ENCODE measurements at places on chromosomes 3 and 15.

DNA sequence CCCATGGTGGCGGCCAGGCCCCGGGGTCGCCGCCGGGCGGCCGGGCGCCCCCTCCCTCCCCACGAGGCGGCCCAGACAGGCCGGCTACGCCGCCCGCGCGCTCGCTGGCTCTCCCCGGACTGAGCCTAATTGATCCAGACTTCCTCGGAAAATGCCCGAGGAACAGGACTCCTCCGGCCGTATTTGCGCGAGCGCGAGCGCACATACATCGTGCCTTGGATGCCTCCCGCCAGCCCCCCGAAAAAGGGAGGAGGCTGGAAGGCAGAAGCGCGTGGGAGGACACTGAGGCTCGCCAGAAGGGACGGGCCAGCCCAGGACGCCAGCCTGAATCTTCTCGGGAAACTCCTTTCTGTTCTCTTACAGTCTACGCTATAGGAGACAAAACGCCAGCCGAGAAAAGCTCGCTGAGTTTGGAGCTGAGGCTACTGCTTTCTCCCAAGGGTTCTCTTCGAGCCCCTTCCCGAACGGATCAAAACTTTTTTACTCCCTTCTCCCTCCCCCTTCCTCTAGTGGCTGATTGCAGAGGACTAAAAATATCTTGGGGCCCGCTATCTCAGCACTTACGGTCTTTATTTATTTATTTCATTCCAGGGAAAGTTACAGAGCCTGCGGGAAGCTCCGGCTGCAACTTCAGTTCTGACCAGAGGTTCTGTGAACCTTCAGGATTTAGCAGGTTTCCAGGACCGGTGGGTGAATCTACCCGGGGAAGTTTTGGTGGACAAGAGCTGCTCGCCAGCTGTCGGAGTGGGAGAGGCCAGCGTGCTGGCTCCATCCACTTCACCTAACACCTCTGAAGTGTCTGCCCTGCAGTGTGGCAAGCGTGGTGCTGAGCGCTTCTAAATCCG, at the start of gene PDZRN3:
PDZRN3 (minus strand) TSS at position 121 of the 845 bp plus-strand sequence.
- DNase-seq = no peak

DNA sequence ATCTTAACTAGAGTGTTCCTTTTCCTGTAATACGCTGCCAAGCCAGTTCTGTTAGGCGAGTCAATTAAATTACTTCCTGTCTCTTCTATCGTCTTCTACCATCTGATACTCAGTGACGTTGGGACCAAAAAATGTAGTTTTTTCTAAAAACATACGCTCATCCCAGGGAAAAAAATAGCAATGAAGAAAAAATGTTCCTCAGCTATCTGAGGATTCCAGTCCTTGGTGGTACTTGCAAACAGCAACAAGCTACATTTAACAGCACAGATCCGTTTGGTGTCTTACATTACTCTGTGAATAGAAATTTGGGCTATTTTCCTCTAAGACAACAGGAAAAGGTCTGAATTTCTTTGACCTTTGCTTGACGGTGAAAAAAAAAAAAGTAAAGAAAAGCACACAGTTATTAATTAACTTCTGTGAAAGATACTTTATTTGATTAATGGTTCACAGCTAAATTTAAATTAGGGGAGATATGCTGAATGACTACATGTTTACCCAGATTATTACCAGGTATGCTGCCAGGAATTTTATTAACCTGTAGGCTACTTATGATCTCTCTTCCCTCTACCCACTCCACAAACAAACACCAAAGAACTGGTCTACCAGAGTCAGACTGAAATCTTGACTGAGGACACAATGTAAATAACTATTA, 254.4 kb upstream of the ZPLD1 start:
- DNase-seq = no peak

DNA sequence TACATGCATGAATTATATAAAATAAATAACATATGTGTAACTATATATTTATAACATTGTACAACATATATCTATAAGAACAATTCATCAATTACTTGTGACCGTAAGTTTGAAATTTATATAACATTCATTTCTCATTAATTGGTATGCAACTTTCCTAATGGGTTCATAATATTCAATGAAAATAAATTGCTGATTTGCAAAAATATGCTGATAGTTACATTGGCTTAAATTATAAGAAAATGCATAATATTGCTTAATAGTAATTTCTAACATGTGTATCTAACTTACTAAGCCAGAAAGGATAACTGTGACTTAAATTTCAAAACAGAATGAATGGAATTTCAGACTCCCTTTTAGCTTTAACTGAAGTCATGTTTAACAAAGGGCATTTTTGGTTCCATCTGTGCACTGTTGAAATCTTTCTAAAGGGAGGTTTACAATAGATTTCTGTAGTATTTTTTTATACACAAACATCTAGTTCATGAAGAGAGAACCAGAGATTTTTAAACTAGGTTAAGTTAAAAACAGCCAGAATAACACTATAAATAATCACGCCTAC, 310.9 kb downstream of the TBC1D5 start:
- no peak for DNase-seq

DNA sequence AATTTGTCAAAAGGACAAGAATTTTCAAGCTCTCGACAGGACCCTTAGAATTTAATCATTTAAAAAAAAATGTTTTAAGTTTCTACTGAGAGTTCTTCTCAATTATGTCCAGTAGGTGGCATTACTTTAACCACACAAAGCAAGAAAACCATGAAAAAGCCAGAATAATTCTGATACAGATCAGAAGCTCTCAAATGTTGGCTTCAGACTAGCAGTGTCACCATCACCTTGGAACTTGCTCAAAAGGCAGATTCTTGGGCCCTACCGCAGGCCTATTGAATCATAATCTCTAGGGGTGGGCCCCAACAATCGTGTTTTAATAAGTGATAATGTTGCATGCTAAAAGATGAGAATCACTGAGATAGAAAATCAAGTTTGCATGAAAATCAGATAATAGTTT, 99.5 kb upstream of the KCNMB2 start:
- no peak for DNase-seq

- DNase-seq = no peak
Measured at GRCh38 chr15:62153228-62153627, 11.9 kb downstream of the C2CD4B start.

DNA sequence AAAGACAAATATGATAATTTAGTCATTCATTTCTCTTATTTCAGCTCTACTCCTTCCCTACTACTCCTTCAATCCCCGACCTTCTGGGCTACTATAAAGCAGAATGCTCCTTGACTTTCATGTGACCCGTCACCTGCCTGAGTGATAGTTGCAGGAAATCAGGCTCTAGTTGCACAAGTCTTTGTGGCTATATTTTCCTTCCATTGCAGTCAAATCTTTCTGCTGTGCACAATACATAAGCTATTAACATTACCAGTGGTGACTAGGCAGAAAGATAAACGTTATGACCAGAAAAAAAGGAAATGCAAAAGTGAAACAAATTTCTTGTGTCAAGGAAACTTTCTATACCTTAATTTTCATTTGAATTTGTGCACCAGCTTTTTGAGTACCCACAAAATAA, 2.3 kb downstream of the SUCNR1 start:
- no peak for DNase-seq

DNA sequence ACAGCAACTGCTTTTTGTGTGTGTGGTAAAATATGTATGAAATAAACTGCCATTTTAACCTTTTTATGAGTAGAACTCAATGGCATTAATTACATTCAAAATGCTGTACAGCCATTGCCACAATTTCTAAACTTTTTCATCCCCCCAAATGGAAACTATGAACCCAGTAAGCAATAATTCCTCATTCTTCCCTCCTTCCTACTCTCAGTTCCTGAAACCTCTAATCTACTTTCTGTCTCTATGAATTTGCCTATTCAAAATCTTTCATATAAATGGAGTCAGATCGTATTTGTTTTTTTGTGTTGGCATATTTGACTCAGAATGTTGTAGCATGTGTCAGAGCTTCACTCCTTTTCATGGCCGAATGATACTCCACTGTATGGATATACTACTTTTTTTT, 5.3 kb upstream of the BLM start:
- DNase-seq = no peak
